Activated CD4-positive, alpha-beta T cell treated with anti-CD3 and anti-CD28 coated beads, Interleukin-2, amount 50 U/mL, for 1 hour (primary cell): ENCODE measurements at places on chromosomes 1 and 21.

GRCh38 chr1:160429125-160429561 lies 28.8 kb downstream of the VANGL2 start:
- DNase-seq, result peak; percentile 9

- no peak for DNase-seq
Observed at GRCh38 chr1:90712915-90713730, 4.0 kb downstream of the BARHL2 start.

DNA sequence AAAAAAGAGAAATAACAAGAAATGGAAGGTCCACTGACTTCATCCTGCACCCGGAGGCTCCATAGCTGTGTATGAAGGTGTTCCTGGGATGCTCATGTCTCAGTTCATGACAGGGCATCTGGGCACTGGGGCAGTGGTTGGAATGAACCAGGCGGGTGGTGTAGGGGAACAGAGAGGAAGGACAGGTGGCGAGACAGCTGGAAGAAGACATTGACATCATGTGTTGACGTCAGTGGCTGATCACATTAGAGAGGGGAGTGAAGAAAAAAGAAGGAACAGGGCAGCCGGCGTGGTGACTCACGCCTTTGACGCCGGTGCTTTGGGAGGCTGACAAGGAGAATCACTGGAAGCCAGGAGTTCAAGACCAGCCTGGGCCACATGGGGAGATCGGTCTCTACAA lies 50.1 kb downstream of the HUNK start:
- DNase-seq, result no peak

DNA sequence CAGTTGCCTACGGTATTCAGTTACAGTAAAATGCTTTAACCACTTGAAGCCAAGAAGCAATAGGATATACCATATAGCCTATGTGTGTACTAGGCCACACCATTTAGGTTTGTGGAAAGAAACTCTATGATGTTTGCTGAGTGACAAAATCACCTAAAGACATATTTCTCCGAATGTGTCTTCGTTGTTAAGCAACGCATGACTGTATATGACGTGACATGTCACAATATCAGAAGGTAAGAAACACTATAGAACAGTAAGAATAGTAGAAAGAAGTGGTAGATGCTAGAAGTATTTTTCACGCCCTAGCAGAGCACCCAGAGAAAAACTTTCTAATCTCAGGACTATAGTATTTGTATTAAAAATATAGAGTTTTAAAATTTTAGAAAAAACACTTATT lies 1188.2 kb upstream of the B3GALT2 start:
- no peak for DNase-seq

DNA sequence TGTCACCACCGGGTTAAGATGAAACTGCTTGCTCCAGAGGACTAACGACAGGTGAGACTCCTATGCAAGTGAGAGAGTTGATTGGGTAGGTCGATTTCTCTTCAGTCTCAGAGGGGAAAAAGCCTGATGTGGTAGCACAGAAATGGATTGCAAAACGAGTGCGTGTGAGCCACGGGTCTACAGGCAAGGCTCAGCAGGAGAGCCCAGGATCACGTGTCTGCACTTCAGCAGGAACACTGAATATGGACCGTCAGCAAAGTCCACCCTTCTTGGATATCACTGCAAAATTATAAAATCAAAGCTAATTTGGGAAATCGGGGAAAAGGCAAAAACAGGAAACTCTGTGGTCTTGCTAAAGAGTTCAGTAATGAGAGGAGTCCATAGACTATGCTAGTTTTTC lies 107.7 kb upstream of the ZNF648 start:
- DNase-seq, result no peak

GRCh38 chr1:12177156-12177998 lies 10.6 kb downstream of the TNFRSF1B start:
- DNase-seq, result no peak

DNA sequence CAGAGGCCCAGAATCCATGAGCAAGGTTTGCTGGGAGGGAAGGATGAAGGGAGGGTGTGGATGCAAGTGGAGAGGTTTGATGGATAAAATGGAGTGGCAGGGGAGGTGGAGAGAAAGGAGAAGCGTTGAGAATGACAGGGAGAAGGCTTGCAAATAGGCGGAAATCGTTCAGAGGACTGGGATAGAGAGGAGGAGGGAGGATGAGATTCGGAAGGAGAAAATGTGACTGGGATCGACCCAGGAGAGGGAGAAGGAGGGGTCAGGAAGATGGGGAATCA lies 376 bp downstream of the AVPR1B start:
- no peak for DNase-seq

DNA sequence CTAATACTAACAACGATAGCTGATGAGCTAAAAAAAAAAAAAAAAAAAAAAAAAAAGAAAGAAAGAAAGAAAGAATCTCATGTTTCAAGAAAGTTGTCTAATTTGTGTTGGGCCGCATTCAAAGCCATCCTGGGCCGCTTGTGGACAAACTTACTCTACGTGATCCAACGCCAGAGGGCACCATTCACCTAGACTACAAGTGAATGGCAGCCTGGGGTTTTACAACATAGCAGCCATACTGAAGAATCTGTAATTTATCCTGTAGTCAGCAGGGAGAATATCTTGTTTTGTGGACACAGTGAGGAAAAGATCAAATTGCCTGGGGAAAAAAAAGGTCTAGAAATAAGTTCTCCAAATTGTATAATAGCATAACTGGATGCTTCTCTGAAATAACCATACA lies 47.0 kb downstream of the CYP2J2 start:
- peak; percentile 37 for DNase-seq

DNA sequence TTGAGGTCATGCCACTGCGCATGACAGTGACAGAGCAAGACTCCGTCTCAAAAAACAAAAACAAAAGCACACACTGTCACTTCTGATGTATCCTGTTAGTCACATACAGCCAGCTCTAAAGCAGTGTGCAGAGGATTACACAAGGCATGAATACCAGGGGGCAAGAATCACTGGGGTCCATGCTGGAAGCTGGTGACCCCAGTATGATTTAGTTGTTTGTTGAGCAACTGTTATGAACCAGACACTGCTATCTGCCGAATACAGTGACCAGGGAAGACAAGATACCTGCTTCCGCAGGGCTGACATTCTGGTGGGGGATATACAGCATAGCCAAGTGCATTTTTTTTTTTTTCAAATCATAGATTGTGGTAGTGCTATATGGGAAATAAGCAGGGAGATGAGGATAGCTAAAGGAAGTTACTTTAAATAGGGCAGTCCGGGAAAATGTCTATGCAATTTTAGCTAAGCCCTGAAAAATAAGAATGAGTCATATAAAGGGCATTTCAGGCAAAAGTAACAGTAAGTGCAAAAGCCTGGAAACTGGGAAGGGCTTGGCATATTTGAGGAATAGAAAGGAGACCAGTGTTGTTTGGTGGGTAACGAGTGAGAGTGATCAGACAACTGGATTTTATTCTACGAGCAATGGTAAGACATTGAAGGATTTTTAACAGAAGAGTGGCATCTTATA lies 69.7 kb downstream of the ADSS2 start:
- DNase-seq, result no peak

GRCh38 chr1:91725989-91726721 lies 159.8 kb downstream of the TGFBR3 start:
- DNase-seq, result no peak

DNA sequence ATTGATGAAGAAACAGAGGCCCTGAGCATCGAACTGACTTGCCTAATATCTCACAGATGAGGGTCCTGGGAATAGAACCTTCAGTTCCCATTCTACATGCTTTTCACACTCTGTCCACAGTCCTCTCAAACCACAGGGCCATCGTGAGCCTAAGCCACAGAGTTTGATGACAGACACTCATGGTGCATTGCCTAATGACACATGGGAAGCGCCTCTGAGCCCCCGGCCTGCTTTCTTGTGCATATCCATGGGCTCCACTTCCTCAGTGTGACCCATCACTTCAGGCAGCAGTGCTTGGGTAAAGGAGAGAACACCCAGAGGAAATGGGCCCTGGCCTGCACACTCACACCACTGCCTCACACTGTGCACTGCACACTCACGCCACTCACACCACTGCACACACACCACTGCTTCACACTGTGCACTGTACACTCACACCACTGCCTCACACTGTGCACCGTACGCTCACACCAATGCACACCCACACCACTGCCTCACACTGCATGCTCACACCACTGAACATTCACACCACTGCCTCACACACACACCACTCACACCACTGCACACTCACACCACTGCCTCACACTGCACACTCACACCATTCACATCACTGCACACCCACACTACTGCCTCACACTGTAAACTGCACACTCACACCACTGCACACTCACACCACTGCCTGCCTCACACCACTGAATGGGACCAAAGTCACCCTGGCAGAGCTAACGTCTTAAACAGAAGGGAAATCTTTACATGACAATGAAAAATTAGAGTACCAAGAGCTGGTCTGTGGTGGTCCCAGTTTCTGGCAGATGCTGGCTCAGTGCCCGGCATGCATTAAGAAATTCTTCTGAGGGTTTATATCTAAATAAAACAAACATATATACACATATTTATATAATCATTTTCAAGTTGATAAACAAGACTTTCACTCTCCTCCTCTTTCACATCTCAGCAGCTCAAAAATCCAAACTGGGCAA lies 53.0 kb downstream of the KANK4 start:
- no peak for DNase-seq

DNA sequence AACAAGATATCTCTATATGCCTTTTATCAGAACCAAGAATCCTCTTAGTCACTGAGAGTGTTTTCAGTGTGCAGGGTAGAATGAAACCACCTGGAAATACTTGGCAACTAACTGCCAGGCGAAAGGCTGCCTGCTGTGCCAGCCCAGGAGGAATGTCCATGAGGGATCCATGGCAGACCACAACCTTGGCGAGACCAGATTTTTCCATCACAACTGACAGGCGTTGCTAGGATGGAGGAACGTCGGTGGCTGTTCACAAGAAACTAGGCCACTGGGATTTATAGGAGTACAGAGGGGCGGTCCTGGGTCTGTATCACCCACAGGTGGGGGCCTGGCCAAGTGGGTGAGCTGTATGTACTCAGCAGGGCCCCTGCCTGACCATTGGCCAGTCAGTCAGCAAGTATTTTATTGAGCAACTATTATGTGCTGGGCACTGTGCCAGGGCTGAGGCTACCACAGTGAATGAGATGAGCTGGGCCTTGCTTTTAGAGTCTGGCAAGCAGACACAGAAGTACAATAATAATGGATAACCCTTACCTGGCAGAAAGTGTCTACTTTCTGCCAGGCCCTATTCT lies 199.4 kb downstream of the FOXD2 start:
- no peak for DNase-seq

DNA sequence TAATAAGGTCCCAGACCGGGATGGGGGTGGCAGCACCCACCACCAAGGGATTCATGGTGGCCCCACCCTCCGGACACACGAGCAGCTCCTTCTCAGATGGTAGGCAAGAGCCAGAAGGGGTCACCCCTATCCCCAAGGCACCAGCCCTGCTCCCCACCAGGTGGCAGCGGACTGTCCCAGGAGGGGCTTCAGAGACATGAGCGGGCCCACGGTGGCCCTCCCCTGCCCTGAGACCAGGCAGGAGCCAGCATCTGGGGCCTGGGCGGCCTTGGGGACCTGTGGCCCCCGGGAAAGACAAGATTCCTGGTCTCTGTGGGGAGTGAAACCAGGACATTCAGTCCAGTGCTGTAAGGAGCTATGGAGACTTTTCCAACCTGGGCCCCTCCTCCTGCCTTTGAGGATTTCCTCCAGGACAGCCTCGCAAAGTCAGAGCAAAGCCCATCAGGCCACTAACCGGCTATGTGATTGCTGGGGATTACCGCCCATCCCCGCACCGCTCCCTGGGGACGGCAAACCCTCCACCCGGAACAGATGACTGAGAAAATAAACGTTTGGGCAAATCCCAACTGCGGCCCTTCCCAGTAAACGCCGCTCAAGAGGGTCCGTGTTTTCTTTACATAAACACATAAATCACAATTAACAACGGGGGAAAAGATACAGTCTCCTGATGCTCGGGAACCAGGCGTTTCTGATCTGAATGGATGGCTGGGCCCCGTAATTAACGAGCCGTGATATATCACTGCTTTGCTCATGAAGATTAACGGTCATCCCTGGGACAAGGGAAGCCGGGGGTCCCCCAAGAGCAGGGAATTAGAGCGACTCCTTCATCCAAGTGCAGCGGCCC lies 50.9 kb upstream of the ARHGEF16 start:
- DNase-seq, result no peak

DNA sequence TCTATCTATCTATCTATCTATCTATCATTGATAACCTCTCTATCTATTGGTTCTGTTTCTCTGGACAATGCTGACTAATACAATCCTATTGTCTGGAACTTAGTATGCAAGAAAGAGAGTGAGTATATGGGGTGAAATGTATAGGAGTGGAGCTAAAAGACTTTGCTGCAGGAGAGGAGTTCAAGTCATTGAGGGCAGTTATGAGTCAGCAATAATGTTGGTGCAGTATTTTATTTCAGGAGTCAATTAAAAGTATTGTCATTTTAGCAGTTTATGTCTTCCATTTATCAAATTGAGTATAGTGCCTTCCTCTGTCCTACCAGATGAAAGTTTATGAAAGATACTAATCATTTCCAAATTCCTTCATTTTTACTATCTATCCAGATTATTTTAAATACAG lies 55.8 kb downstream of the MAP3K7CL start:
- DNase-seq, result no peak

- no peak for DNase-seq
Observed at GRCh38 chr1:46131093-46131492, 1.3 kb downstream of the PIK3R3 start.

- DNase-seq, result no peak
Observed at GRCh38 chr1:222441066-222441465, 106.8 kb downstream of the HHIPL2 start.

DNA sequence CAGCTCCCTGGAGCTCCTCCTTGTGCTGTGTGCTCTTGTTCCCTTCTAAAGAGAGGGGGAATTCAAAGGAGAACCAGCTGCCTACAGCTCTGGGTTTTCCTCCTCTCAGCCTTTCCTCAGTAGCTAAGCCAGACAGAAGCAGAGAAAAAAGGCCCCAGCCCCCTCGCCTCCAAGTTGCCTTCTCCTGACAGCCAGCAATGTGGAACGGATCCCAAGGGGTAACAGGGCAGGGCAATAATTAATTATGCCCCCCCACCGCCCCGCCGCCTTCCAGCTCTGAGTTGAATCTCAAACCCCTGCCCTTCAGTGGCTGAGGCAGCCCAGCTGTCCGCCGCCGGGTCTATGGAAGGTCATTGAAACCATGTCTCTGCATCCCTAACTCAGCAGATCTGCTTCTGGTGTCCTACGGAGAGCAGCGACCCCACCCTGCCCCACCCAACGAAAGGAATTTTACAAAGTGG lies 69.0 kb upstream of the GOLT1A start:
- no peak for DNase-seq

GRCh38 chr21:37764691-37765090 lies 151.6 kb downstream of the KCNJ6 start:
- DNase-seq, result no peak

DNA sequence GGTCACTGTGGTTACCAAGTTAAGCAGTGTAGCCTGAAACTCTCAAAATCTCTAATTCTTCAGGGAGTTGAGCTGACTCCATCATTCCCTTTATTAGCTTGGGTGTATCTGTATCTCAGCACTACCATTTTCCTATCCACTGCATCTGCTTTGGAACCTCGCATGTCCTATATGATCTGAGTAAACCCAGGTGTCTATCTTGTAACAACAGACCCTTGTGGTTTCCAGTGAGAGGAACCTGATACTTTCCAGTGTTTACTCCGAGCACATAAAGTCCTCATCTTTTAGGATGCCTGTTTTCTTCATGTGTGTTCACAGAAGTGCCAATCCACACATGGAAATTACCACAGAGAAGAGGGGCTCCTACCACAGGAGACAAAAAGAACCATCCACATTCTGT lies 650.4 kb downstream of the LMO4 start:
- DNase-seq, result no peak

GRCh38 chr1:13780780-13781179 lies 80.8 kb downstream of the PRDM2 start:
- no peak for DNase-seq

GRCh38 chr1:177708406-177708805 lies 261.5 kb downstream of the SEC16B start:
- DNase-seq, result no peak
